Tibial nerve (tissue), 4 donors: ENCODE measurements at places on chromosomes 4 and X. TPM values are rescaled to one million over a fixed set of nuclear protein-coding genes. Genes with fewer than 3 reads are reported as not detected.

H2BW1 gene
- not detected for total RNA-seq

DNA sequence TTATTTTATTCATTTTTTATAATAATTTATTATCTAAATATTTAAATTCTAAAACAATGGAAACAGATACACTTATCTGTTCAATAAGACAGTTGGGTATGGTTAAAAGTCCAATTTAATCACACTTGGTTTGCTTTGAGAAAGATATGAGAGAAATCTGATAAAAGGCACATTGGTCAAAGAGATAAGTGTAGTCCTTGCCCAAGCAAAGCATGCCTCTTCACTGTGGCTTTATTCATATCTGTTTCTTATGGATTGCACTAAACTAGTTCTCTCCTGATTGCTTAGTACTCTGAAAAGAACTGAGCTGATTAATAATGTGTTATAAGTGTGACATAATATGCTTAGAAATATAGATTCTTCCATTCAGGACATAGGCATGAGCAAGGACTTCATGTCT is 39.8 kb downstream of the CXCL1 start:
- no peak for DNase-seq
- no peaks in the 10 kb centered on the region for H3K27me3 ChIP-seq
- no peak overlapping the region for H3K4me3 ChIP-seq
- H3K36me3 ChIP-seq: no peaks in the 10 kb centered on the region
- no peak overlapping the region for H3K27ac ChIP-seq

GRCh38 chrX:27186671-27187070 is 276.5 kb downstream of the PPP4R3C start:
- no peaks in the 10 kb centered on the region for H3K36me3 ChIP-seq
- no peak for DNase-seq
- no peaks in the 10 kb centered on the region for H3K27me3 ChIP-seq
- no peak overlapping the region for H3K27ac ChIP-seq

- H3K27ac ChIP-seq: no peak overlapping the region
- H3K27me3 ChIP-seq: no peaks in the 10 kb centered on the region
- H3K4me1 ChIP-seq: no peaks in the 10 kb centered on the region
- H3K36me3 ChIP-seq: no peaks in the 10 kb centered on the region
Measured at GRCh38 chr4:120466429-120466828, 399.8 kb upstream of the MAD2L1 start.

DNA sequence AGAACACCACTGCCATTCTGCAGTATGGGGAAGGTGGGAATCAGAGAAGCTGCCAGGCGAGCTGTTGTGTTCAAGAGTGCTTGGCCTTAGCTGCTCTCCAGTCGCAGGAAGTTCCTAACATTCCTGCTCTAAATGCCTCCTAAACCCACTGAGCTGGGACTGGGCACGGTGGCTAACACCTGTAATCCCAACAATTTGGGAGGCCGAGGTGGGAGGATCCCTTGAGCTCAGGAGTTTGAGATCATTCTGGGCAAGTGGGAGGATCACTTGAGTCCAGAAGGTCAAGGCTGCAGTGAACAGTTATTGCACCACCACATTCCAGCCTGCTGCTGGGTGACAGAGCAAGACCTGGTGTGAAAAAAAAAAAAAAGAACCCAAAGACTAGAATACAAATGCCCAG is 690.3 kb upstream of the FAM241A start:
- H3K4me3 ChIP-seq: no peak overlapping the region
- no peaks in the 10 kb centered on the region for H3K27me3 ChIP-seq
- DNase-seq: no peak
- H3K27ac ChIP-seq: no peak overlapping the region
- no peaks in the 10 kb centered on the region for H3K4me1 ChIP-seq
